ENCODE measurements at places on chromosomes 5 and 9.

DNA sequence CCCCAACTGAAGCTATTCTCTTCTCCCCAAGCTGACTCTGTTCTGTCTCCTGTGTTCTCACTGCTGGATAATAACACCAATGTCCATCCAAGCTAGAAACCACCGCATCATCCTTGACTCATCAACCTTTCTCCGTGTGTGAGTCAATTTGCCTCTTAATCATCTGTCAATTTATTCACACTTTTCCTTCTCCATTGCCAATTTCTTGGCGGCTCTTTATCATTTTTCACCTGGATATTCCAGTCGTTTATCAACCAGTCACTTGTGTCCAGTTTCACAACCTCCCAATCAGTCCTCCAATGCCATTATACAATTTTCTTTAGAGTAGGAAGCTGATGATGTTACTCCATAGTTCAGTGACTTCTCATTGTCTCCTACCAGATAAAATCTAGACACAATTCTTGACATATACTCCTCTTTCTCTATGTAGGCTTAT is 45.4 kb upstream of the LIFR start:
- DNase-seq, result no peak

DNA sequence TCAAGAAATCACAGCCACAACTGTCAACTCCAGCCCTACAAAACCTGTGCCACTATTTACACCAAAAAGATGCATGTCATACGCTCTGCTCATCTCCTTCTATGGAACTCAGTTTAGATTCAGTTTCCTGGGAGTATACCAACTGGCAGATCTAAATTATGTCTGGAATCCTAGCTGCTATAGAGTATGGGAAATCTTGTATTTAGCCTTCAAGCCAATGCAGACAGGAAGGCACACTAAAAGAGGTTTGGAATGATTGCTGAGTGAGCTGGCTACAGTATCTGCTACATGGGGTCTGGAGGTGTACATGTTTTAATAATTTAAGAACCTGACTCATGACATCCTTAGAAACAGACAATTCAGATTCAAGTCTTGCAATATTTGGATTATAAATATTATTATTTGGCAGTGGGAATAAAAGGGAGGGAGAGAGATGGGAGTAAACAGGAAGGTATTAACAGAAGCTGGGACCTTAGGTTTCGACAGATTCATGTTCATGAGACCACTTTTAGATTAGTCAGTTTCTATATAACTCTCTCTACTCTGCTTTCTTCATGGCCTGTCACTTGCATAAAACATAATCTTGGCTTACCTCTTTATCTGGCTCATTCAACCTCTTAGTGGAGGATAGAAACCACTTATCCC is 178.8 kb upstream of the HAPLN1 start:
- no peak for DNase-seq

DNA sequence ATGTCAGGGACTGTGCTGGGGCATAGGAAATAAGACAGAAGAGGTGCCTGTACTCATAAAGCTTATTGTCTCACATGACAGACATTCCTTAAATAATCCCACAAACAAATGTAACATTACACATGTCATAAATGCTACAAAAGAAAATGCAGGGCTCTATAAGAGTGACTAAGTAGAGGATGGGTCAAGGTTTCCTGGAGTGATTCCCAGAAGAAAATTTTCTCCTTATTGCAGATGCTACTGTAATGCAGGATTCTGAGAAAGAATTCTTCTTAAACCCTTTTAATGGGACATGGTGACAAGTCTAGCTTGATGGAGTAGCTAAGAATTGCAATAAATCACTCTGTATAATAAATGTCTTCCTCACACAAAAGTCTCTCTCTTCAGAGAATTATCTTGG is 55.7 kb downstream of the SH3TC2 start:
- no peak for DNase-seq

DNA sequence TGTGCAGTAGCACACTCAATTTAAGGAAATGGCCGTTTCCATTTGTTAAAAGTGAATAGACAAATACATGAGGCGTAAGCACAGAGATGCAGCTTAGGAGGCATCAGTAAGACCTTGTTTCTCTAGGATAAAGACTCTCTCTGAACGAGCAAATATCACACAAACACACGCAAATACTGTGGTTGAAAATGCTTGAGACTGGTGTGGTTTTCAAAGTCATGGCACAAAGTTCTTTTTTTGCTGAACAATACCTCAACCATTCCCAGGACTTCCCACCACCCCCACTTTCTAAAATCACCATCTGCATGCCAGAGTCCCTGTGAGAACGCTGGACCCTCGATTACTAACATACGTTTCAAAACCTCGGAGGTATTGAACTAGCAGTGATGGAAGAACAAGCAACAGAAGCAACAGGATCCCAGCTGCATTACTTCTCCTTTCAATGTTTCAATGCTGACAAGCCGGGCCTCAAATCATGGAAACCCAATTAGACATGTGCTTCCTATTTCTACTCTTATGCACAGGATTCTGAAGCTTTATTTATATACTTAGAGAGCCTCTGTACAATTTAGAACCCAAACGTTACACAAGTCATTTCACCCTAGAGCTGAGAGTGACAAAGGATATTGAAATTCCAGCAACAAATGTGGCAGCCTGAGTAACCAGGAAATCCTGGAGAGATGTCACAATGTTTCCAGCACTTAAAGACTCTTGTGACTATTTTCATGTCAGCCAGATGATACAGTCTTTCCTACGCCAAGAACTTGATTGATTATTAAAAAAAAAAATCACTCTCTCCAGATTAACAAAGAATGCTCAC is 63.9 kb downstream of the CDC14B start:
- no peak for DNase-seq

DNA sequence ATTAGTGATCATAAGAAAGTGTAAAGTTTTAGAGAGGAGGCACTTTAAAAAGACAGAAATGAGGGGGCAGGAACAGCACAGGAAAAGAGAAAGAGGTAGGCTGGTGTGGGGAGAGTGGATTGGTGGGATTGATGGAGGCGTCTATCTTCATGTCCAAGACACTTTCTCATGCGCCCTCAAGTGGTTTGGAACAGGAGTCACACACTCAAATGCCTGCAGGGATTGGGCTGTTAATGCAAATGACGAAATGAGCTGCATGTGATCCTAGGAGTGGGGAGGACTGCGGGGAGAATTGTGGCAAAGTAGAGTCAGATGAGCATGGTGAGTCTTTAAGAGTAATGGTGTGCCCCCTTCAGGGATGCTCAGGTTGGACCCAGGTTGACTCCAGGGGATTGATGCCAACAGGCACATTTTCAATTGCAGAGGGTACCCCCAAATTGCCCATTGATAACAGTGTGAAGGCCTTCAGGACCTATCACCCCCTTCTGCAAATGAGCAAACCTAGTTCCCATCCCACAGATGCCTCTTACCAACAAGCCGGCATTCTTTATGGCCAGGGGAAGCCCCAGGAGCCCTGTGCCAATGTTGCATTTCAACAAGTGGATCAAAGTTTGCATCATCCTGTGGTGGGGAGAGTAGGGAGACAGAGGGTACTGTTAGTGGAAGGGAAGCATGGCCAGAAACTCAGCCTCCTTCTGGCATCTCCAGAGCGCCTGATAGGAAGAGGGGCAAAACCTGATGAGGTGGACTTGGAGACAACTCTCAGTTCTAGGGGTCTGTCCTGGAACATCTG is 5.3 kb downstream of the SLC36A3 start:
- DNase-seq, result no peak

All from stimulated activated CD8-positive, alpha-beta memory T cell treated with anti-CD3 and anti-CD28 coated beads, Interleukin-4, amount 100 ng/mL, for 1 hour (primary cell).